Anterior cingulate cortex (tissue), 58 donors: ENCODE measurements at places on chromosomes 11 and 22.

- no peak for DNase-seq
These were observed 5.6 kb downstream of the MAPK1 start for GRCh38 chr22:21861851-21862250.

DNA sequence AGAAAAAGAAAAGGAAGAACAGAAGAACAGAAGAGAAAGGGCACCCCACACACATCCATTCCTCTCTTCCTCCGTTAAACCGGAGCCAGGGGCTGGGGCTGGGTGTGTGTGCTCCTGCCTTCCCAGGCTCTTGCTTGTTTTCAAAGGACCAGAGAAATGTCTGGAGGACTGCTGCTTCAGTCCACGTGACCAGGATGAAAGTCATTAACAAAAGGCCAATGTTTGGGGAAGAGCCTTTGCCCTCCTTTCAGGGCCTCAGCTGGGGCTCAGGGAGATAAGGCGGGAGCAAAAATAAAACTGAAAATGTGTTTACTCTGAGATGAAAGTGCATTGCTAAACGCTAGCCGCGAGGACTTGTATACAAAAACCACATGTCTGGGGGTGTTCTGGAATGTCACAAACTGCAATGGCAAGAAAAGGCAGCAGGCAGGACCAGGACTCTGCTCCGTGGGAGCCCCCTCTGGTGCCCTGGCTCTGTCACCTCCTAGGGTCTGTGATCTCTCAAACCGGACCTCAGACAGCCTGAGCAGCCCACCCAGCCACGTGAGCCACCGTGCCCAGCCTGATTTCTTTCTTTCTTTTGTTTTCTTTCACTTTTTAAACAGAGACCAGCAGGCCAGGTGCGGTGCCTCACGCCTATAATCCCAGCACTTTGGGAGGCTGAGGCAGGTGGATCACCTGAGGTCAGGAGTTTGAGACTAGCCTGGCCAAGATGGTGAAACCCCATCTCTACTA is 31.6 kb upstream of the MYH9 start:
- DNase-seq: no peak

- no peak for DNase-seq
These were observed 3.4 kb downstream of the TIGD3 start for GRCh38 chr11:65357856-65358356.

DNA sequence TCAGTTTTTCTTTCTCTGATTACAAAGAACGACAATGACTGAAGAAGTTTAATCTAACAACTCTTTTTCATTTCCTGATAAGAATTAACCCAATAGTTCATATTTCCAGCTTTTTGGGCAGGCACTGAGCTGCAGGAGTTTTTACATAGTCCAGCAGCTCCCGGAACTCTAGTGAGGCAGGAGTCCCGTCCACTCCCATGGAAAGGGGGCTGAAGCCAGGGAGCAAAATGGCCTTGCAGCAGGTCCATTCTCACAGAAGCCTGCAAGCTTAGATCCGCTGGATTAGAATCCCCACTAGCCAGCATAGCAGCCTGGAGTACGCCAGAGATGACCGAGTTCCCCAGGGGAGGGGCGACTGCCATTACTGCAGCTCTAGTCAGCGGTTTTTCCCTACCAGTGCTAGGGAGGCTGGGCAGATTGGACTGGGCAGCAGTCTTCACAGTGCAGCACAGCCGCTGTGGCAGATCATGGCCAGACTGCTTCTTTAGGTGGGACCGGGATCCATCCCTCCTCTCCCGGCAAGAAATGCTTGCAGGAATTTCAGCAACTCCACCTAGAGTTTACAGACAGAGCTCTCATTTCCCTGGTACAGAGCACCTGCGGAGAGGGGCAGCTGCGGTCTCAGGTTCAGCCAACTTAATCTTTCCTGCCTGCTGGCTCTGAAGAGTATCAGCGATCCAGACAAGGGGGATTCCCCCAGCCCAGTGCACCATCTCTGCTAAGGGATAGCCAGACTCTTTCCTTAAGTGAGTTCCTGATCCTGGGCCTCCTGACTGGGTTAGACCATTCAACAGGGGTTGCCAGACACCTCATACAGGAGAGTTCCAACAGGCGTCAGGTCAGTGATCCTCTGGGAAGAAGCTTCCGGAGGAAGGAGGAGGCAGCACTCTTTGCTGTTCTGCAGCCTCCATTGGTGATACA is 742 bp upstream of the CASP4 start:
- DNase-seq: peak; percentile 2

DNA sequence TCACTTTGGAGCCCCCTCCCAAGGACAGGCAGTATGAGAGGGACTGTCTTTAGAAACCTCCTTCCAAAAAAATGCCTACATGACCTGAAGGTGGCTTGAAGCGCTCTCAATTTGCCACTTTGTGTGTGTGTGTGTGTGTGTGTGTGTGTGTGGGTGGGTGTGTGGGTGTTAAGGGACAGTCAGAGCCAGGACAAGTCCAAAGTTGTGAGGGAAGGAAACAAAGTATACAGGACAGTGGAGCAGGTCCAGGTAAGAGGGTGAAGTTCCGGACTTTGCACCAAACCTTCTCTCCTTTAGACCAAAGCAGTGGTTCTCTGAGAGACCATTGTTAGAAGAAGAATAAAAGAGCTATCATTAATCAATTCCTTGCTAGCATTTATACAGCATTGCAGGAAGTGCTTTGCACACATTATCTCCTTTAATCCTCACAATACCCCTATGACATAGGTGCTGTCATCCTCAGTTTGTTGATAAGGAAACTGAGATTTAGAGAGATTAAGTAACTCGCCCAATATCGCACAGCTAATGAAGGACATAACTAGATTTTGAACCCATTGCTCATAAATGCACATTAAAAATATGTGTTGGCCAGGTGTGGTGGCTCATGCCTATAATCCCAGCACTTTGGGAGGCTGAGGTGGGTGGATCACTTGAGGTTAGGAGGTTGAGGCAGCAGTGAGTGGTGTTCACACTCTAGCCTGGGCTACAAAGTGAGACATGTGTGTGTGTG is 12.4 kb upstream of the SLC5A1 start:
- no peak for DNase-seq

DNA sequence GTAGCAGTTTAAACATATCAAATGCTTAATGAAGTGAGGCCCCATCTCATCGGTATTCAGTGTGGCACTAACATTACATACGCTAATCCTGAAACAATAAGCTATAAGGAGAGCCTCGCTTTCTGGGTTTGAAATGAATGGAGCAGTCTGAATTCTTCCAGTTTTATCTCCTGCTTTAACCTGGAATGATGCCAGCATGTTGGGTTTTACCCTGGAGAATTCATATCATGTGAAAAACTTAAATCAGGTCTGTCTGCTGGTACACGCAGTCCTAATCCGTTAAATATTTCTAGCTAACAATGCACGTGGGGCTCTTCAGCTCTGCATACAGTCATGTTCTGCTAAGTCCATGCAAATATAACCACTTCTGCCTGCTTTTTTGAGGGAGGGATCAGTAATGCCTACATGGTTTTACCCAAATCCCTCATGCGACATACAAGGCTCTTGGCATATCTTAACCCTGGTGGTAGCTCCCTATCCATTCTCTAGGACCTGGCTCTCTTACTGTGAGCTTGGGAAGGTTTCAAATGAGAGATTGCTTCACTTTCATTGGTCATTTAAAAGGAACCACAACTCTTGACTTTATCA is 92.7 kb downstream of the COMMD9 start:
- DNase-seq: no peak
